CD4-positive, alpha-beta T cell treated with Interleukin-10 for 1 hour (primary cell): ENCODE measurements at places on chromosomes 12 and 14.

DNA sequence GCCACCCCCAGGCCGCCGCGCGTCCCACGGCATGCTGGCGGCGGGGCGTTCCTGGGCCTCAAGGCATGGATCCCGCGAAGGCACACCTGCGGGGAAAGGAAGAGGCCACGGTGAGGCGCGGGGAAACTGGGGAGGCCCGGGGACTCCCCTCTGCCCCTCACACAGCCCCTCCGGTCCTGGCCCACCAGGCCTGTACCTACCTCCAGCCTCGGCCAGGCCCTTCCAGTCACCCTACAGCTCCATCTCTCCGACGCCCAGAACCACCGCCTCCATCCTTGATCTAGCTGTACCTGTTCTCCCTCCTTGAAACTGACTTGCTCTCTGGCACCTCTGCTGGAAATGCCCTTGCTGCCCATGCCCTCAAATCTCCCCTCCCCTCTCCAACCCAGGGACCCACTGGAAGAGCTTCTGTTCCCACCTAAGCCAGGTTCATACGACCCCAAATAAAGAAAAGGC, 1.7 kb downstream of the ANKRD9 start:
- DNase-seq, result no peak

DNA sequence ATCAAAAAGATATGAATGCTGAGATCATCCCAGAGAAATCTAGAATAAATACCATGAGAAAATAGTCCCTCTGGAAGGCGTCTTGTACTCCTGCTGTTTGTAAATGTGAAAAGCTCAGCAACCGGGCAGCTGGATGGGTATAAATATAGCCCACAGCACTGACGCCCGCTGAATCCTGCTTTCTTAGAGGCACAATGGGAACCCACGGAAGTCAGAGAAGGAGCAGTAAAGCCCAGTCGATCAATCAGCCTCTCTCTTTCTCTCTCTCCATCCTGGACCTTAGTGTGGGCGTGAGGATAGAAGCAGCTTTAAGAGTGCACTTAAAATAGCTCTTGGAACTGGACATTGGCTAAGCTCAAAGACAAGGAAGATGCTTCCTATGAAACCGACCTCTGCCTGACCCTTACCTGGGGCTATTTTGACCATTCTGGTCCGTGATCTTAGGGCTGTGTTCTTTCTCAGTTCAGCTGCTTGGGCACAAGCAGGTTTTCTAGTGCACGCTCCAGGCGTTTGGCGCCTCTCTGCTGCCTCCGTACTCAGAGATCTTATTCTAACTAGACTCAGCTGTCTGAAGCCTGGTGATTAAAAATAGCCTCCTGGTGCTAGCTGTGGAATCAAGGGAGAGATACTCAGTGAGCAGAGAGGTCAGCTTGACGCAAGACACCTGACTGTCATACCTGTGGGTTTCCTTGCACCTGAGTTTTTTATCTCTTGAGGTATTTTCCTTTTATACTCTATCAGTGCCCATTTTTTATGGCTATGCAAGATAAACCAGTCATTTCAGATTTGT, 144.6 kb downstream of the ETV6 start:
- no peak for DNase-seq

GRCh38 chr12:95922231-95922630, 20.2 kb downstream of the CCDC38 start:
- DNase-seq, result no peak

DNA sequence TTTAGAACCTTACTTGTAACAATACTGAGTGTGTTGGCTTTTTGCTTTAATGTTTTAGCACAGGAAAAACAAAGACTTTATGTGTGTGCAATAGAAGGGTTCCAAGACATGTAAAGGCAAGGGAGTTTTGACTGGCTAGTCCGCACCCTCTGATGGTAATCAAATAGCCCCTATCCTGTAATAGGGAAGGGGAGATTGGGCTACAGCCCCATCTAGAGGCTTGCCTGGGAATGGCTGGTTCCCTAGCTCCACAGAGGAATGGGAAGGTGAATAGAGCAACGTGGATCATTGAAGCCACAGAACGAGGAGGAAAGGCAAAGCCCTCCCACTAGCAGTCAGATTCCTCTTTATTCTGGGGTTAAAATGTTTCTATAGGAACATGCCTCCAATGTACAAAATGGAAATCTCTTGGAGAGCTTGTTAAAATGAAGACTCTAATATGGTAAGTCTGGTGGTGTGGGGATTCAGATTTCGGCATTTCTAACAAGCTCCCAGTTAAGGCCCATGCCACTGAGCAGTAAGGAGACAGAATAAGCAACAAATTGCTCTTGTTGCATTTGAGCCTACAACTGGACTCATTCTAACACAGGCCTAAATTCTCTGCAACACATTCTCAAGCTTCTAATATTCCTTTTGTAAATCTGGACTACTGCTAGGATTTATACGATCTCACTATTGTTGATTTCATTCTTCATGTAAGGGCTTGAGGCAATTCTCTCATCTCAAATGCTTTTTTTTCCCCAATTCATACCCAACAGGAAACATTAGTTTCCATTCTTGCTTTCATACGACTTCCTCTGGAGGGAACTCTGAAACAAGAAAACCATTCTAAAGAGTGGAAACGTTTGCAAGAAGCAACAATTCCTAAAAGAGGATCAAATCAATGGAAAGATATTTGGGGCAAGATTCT, 57.1 kb downstream of the NIN start:
- DNase-seq, result peak; percentile 28

GRCh38 chr12:6603095-6603567, 4.0 kb downstream of the CHD4 start:
- peak; percentile 66 for DNase-seq

DNA sequence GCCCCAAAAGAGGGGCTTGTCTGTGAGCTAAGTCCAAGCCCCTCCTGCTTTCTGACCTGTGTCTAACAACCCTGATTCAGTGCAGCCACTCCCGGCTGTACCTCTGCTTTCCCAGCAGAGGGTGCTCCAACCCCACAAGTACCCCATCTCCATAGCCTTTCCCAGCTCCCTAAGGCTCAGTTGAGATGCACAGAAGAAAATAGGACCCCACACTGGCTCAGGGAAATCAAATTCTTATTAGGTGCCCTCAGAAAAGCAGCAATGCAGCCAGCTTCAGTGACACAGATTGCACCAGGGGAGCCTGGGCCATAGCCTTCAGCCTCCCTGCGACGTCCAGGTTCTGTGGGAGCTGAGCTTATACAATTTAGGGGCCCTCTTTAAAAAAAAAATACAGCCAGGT, 49.9 kb downstream of the LRRC74A start:
- peak; percentile 62 for DNase-seq

- DNase-seq, result no peak
Measured at GRCh38 chr14:77485256-77485655, 13.4 kb downstream of the ISM2 start.

GRCh38 chr12:46609674-46610073, 216.1 kb downstream of the SLC38A4 start:
- no peak for DNase-seq

GRCh38 chr12:131010396-131011131, 56.9 kb downstream of the ADGRD1 start:
- no peak for DNase-seq

DNA sequence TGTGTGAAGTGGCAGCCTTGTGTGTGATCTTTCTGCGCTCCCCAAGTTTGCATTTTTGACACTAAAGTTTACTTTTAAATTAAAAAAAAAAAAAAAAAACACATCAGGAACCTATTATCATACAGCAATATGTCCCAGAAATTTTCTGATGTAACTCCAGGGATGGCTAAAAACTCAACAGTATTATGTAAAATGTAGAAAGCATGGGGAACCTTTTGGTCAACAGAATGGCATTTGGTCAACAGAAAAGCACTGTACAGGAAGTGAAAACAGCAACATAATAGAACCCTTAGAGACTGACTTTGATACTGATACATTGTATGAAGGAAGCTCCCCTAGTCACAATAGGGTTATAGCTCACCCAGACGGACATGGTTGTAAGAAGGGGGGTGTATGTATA, 224.3 kb downstream of the ITPR2 start:
- DNase-seq, result no peak

DNA sequence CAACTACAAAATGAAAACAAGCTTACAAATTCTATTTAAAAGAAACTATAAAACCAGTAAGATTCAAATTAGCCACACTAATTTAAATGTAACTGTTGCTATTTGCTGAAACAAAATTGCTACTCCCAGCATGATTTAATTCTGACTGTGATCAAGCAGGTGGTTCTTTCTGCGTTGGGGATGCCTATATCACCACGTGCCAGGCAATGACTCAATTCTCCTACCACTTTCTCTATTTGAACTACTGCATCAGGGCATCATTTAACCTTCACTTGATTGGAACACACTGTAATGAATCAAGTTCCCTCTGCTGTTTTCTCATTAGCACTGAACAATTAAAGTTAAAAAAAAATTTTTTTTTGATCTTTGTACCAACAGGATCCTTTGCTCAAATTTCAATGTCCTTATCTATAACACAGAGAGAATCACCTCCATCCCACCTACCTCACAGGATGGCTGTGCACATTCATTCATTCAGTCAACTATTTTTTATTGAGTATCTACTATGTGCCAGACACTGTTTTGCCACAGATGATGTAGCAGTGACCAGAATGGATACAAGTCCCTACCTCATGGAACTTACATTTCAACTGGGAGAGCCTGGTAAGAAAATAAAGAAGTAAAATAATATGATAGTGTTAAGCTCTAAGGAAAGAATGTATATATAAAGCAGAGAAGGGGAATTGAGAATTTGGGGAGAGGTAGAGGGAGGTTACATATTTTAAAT, 8.0 kb upstream of the ACTN1 start:
- DNase-seq, result no peak

GRCh38 chr12:90428881-90429280, 526.1 kb downstream of the CCER1 start:
- no peak for DNase-seq

DNA sequence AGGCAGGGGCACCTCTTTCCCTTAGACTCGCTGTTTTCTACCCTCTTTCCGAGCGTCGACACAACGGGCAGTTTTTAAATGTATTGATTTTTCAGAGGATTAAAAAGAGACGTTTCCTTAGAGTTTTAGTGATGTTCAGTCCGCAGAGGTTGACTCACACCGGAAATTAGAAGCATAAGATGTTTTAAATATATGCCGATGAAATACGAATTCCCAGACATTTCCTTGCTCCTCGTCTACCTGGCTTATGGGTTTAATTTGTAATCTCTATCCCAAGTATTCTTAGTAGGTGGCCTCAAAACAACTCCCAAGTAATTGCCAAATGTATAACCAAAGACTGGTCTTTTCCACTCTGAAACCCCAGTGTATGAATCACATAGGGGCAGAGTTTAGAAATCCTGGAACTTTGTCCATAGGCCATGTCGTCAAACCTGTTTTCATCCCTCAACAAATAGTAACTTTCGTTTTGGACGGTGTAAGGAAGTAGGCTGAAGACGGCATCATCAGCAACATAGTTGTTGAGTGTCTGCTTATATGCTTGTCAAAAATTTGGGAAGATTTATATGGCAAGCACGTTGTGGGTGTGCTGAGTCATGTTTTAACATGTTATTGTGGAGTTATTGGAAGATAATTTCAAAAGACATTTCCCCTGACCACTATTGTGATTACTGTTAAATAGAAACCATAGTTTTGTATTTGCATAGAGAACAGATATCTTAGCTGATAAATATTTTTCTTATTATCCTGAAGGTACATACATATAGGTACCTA, 824 bp downstream of the TBK1 start:
- DNase-seq, result peak; percentile 43

DNA sequence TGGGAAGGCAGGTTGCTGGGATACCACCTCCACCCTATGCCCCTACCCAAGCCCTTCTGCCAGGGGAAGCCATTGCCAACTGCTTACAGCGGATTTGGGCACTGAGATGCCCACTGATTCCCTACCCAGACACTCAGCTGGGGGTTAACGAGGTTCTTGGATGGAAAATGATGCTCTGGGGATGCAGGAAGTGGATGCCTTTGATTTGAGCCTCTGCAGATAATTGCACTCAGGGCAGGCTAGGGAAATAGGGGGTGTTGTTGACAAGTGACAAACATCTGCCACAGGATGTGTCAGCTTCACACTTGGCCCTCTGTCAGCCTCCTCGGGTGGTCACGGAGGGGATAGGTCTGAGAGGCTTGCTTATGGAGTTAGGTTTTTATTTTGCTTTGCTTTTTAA, 57.4 kb downstream of the RPH3A start:
- DNase-seq, result peak; percentile 9

GRCh38 chr14:80988735-80989429, 33.5 kb downstream of the TSHR start:
- no peak for DNase-seq

GRCh38 chr12:96029826-96030225, 5.6 kb downstream of the LTA4H start:
- no peak for DNase-seq

GRCh38 chr12:54689034-54689372, 40.8 kb upstream of the DCD start:
- no peak for DNase-seq

- DNase-seq, result no peak
Measured at GRCh38 chr12:46160101-46160980, 108.5 kb downstream of the SLC38A1 start.

DNA sequence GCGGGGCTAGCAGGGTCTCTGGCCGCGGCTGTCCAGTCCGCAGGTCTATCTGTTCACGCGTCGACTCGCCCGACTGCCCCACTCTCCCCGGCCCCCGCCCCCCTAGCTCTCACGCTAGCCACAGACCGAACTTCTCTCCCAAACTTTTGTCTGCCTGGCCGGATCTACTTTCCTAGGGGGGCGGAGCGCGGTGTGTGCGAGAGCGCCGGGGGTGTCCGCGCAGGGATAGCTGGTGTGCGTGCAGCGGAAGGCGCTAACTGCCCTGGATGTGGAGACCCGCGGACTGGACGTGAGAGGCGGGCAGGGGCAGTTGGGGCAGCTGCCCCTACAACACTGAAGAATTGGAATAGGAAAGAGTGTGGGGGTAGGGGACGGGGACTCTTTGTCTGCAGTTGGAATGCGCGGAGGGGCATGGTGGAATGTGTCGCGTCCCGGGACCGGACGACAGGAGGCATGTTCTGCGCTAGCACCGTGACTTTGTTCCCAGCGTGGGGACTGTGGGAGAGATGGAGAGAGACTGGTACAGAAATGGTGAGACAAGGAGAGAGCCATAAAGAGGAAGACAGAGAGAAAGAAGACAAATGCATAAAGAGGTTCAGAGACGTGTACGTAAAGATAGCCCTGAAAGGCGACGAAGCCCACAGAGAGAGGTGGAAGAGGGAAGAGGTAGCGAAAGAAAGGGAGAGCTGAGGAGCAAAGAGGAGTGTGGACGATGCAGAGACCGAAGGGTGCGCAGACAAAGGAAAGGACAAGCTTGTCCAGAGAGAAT, at the start of gene AJUBA:
TSS of gene AJUBA (minus strand) at position 75 of the 769 bp plus-strand sequence. CDS start 285 bp downstream, outside the sequence.
- DNase-seq, result peak; percentile 80

- DNase-seq, result no peak
Measured at GRCh38 chr12:48423171-48423570, 49.2 kb upstream of the ANP32D start.

- peak; percentile 15 for DNase-seq
Measured at GRCh38 chr12:123120452-123121166, 30.3 kb downstream of the PITPNM2 start.

- DNase-seq, result no peak
Measured at GRCh38 chr14:31320216-31320615, 100.1 kb downstream of the HEATR5A start.

GRCh38 chr14:69405762-69406161, 7.3 kb downstream of the SLC39A9 start:
- no peak for DNase-seq

GRCh38 chr14:90760078-90760444, 56.2 kb downstream of the TTC7B start:
- DNase-seq, result no peak
